ENCODE measurements at places on chromosomes 1 and 21.

DNA sequence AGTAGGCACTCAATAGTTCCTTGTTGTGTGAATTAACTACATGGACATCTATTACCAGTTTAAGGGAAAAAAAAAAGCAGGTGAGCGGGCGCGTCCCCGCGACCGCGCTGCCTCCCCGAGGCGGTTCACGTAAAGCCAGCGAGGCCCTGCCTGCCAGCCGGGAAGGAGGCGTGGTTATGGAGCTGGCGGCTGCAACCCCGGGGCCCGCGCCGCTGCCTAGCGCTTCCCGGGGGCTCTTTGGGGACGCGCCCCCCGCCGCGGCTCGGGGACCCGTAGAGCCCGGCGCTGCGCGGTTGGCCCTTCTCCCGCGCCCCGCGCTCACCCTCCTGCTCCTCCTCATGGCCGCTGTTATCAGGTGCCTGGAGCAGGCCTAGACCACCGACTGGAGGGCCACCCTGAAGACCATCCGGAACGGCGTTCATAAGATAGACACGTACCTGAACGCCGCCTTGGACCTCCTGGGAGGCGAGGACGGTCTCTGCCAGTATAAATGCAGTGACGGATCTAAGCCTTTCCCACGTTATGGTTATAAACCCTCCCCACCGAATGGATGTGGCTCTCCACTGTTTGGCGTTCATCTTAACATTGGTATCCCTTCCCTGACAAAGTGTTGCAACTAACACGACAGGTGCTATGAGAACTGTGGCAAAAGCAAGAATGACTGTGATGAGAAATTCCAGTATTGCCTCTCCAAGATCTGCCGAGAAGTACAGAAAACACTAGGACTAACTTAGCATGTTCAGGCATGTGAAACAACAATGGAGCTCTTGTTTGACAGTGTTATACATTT is 2.6 kb upstream of the CC2D1B start:
- DNase-seq, result peak; percentile 52

DNA sequence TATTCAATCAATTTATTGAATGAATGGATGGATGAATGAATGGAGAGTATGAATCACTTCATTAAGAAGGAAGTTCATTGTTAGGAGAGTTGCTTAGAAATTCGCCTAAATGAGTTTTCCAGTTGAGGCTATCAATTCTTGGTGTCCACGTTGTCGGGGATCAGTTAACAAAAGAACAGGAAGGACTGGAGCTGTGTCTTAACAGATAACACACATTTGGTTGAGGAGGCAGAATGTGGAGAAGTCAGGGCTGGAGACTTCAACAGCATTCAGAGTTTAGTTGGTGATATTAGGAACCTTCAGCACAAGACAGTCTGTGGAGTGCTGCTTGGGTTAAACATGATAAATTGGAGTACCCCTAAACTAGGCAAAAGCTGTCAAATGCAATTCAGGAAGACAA is 33.7 kb downstream of the ZBTB18 start:
- DNase-seq, result no peak

DNA sequence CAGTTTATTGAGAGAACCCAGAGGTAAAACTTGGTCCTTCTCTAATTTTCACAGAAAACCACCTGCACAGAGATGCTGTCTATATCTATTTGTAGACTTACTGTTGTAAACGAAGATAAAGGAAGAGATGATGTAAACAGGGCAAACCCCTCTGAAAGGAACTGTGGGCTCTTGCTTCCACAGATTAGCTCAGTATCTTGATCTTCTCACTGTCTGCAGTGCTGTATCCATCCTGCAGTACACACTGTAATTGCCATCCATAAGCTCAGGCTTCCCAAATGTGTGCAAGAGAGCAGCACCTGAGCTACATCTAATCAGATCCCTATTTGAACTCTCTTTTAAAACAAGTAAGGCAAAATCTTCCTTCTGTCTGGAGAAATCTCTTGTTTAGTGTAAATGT is 16.6 kb upstream of the RWDD3 start:
- DNase-seq, result no peak

DNA sequence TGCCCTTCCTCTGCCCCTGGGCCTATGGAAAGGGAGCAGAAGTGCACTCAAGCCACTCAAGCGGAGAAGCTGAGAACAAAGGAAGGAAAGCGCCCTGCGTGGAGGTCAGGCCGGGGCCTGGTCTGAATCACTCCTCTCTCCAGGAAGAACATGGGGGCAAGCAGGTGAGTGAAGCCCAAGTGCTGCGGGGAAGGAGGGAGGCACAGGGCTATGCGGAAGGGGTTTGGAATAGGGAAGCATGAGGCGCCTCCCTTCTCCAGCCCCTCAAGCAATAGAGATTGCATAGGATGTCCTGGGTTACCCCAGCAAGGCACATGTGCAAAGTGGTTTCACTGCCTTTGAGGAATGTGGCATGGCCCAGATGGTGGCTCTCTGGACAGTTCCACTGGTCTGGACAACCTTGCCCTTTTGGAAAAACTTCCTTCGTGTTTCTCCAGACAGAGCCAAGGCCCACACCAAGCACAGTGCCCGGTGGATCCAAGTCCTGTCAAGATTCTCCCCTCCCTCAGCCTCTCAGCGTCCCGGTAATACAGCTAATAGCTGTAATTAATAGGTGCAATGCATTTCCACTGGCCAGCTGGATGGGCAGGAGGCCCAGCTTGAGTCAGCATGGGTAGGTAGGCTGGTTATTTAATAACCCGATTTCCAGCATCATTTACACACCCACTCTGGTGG is 13.7 kb downstream of the BLACAT1 start:
- DNase-seq, result no peak

- no peak for DNase-seq
These were observed 995 bp upstream of the KIF26B start for GRCh38 chr1:245153552-245154428.

DNA sequence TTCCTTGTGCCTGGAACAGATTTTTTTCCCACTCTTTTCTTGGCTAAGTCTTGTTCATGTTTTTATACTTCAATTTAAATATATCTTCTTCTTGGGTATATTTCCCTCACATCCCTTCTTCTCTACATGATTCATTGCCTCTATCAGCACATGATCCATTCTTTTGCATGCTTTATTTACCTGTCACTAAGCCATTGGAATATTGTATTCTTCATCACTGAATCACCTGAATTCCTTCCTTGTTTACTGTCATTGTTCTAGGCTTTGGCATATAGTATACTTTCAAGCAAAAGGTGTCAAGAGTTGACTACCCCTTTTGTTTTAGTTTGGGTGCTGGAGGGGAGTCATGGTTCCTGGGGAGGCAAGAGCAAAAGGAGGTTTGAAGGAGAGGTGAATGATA is 464.5 kb upstream of the LRRC7 start:
- no peak for DNase-seq

DNA sequence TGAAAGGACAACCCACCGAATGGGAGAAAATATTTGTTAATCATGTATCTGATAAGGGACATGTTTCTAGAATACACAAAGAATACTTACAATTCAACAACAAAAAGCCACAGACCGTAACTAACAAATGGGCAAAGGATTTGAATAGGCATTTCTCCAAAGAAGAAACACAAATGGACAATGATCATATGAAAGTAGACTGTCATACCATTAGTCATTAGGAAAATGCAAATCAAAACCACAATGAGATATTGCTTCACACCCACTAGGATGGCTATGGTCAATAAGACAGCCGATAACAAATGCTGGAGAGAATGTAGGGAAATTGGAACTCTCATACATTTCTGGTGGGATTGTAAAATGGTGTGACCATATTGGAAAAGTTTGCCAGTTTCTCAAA is 367.2 kb upstream of the SGIP1 start:
- DNase-seq, result no peak

- no peak for DNase-seq
These were observed 35.6 kb downstream of the LYST start for GRCh38 chr1:235831148-235831547.

- no peak for DNase-seq
These were observed 319.8 kb upstream of the RRP15 start for GRCh38 chr1:217965156-217965786.

DNA sequence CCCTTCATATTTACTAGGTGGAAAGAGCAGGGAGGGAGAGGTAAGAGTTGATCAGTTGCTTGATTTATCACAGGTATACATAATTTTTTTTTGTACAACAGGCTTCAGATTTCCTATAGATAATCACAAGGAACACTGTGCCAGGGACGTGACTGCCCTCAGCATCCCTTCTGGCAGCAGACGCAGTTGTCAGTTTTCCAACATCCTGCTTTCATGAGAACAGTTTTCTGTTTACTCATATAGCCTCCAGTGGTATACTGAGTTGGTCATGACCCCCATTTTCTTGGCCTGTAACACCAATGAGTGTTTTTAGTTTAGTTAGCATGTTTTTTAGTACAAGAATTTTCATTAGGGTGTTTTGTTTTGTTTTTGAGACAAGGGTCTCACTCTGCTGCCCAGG is 37.9 kb upstream of the PTPRF start:
- DNase-seq, result no peak

- no peak for DNase-seq
These were observed 6.8 kb downstream of the THEM5 start for GRCh38 chr1:151846686-151847237.

- DNase-seq, result no peak
These were observed 2.3 kb upstream of the NFASC start for GRCh38 chr1:204868340-204868700.

DNA sequence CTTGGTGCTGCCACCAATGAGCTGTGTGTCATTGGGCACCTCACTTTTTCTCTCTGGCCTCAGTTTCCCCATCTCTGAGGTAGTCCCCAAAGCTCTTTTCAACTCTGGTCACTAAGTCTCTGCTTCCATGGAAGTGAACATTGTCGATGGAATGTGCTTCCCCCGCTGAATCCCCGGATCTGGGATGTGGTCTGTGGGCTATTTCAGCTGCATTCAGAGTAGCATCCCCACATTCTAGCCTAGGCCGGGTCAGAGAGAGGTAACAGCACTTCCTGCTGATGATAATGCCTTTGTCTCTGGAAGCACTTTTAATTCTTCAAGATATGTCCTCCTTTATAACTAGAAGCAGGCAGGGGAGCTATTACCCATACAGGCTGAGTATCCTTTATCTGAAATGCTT is 29.8 kb downstream of the RASSF5 start:
- no peak for DNase-seq

GRCh38 chr1:226867461-226868054 is 2.9 kb upstream of the PSEN2 start:
- DNase-seq, result no peak

GRCh38 chr1:97042551-97042950 is 321.0 kb downstream of the PTBP2 start:
- no peak for DNase-seq

DNA sequence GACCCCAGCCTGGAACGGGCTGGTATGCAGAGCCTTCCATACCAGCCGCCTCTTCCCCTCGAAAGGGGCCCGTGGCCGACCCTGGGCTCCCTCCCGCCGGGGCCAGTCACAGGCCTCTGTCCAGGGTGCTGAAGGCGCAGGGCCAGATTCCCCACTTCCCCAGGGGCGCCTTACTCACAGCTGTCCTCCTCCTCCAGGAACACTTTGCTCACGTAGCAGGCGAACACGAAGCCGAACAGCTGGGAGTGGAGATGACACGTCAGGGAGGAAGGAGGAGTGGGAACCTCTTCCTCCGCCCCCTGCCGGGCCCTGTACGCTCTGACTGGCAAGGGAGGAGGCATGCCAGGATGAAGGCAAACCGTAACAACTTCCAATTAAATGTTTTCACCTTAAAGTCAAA is 57.3 kb downstream of the NKAIN1 start:
- no peak for DNase-seq

- no peak for DNase-seq
These were observed 10.2 kb downstream of the WNT4 start for GRCh38 chr1:22132517-22133235.

- DNase-seq, result no peak
These were observed 119.4 kb downstream of the SIPA1L2 start for GRCh38 chr1:232510367-232511110.

- DNase-seq, result no peak
These were observed 69.3 kb upstream of the QSOX1 start for GRCh38 chr1:180085331-180085730.

DNA sequence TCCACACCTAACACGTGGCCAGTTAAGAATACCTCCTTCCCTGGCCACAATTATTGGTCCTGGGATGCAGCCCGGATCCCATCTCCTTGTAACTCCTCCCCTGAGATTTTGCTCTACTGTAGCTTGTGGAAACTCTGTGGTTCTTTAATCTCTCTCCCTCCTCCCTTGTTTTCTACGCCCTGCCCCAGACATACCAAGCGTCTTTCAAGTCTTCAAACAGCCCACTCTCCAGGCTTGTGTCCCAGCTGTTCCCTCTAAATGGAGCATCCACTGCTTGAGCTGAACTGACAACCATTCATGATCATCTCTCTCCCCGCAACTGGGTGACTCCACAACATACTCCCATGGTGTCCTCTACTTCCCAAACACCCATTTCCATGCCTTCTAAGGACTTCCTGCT is 111.6 kb downstream of the SIPA1L2 start:
- no peak for DNase-seq

DNA sequence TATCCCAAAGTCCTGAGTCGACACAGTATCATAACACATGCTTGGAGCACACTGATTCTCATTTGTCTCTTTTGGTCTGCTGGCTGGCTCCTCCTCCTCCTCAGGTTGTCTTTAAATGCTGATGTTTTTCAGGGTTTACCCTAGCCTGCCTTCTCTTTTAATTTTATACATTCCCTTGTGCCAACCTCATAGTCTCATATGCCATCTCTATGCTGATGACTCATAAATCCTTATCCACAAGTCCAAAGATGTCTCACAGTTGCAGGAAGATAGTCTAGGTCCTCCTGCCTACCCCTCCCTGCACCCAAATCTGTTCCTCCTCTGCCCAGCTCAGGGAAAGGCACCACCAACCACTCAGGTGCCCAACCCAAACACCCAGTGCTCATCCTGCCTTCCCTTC is 108.3 kb downstream of the SIPA1L2 start:
- no peak for DNase-seq

DNA sequence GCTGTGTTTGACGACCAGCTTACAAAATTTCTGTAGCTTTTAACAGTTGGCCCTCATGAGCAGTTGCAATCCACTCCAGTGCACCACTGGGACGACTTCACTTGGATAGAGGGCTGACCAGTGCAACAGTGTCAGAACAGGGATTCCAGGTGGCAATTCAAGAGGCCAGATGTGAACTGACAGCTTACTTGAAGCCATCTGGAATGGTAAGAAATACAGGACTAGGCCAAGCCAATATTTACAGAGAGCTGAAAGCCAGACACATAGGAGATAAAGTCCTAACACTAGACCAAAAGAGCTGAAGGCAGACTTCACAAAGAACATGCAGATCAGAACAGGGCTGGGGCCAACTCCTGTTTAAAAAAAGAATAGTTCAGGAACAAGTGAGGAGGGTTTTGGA is 93.5 kb upstream of the NFIA start:
- DNase-seq, result no peak

DNA sequence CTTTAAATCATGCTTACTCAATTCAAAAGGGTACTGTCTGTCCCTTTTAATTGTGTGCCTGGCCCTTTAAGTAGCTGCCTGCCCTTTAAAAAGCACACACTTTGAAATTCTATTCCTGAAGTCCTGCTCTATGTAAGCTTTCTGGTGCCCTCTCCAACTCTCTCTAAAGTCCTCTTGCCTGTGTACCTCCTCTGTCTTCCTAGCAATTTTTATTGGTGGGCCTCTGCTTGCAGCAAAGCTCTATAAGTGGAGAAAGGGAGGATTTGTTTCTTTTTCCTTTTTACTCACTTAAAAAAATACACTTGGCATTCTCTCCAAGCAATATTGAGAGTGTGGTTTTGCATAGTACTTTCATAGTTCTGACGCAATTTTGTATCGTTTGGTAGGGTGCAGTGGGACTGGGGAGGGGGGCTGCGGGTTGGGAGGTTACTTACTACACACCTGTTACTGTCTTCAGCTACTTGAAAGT is 135.4 kb downstream of the LMO4 start:
- DNase-seq, result no peak

GRCh38 chr1:193787061-193787460 is 600.6 kb upstream of the B3GALT2 start:
- DNase-seq, result no peak

- peak; percentile 21 for DNase-seq
These were observed 326 bp downstream of the BRWD1 start for GRCh38 chr21:39313042-39313570.

All from T follicular helper cell (primary cell).